DMS79 (cell line): ENCODE measurements at places on chromosomes 16 and 17.

GRCh38 chr17:27511168-27511883 lies 55.1 kb downstream of the KSR1 start:
- no peak for DNase-seq

DNA sequence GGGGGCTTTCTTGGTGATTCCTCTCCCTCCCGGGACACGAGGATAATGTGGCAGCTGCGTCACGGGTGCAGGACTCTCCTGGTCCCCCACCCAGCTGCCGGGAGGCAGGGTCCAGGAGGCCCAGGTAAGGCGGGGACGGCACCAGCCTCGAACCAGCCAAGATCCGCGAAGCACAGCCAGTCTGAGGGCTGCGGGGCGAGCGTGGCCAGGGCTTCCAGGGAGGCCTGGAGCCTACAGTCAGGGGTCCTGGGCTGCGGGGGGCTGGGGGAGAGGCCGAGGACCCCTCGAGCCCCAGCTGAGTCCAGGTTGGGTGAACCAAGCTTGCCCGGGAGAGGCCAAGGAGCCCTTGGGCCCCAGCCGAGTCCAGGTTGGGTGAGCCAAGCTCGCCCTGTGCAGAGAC lies 10.0 kb downstream of the TPSD1 start:
- DNase-seq: no peak

- DNase-seq: no peak
These were observed 618 bp downstream of the CCDC78 start for GRCh38 chr16:725463-726187.

DNA sequence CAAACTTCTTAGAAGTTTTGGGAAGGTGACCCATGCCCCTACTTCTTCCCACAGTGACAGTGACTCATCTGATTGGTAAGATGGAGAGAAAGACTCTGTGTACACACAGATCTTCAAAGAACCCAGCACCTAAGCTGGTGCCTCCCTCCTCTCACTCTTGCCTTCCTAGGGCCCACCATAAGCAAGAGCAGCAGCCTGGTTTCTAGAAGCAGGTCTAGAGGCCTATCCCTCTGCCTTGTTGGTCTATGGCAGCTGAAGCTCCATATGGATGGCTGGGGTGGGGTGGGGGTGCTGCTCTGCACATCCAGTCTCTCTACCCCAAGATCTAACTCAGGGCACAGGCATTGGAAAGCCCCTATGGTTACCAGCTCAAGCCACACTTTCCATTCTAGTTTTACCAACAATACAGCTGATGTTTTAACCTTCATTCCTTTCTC lies 47.5 kb downstream of the STAT3 start:
- DNase-seq: no peak

DNA sequence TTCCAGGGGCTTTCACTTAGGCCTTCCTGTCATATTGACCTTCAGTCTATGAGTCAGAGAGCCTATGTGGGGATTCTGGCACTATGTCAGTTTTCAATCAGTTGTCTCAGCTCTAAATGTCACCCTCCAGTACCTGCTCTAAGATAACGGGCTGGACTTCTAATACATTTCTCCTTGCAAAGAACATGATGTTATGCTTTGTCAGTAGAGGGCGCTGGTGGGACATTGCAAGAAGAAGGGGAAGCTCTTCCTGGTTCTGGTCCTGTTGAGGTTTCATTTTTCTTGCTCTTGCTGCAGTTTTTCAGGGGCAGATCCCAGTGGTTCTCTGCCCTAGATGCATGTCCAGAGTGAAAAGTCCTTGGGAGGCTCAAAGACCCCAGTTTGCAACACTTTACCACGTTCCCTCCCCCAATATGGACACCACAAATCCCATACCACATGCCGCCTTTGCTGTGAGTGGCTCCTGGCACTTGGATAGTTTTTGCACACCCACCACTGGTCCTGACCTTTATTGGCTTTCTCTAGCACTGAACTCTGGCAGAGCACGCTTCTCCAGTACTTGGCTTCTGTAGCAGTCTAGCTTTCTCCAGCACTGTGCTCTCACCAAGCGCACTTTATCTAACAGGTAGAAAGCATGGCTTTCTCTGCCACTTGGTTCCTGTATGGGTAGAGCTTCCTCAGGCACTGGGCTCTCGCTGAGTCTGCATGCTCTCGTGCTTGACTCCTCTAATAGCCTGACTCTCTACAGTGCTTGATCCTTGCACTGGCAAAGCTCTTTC lies 49.0 kb downstream of the BCL7C start:
- DNase-seq: peak; percentile 71

DNA sequence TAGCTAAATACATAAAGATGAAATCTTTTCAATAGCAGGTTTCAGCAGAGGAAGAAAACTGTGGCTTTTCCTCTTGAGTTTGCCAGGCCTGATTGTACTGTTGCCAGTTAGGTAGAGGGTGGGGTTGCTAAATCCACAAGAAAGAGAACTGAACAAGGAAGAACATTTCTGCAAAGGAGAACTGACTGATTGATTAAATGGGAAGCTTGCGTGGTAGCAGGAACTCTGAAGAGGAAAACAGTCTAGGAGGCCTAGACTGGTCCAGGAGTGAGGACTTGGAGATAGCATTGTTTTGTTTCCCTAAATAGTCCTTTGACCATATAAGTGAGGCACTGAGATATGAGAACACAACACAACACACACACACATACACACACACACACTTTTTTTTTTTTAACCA lies 18.8 kb downstream of the LRRC36 start:
- no peak for DNase-seq

GRCh38 chr16:11743308-11744074 lies 834 bp upstream of the TXNDC11 start:
- DNase-seq: no peak

DNA sequence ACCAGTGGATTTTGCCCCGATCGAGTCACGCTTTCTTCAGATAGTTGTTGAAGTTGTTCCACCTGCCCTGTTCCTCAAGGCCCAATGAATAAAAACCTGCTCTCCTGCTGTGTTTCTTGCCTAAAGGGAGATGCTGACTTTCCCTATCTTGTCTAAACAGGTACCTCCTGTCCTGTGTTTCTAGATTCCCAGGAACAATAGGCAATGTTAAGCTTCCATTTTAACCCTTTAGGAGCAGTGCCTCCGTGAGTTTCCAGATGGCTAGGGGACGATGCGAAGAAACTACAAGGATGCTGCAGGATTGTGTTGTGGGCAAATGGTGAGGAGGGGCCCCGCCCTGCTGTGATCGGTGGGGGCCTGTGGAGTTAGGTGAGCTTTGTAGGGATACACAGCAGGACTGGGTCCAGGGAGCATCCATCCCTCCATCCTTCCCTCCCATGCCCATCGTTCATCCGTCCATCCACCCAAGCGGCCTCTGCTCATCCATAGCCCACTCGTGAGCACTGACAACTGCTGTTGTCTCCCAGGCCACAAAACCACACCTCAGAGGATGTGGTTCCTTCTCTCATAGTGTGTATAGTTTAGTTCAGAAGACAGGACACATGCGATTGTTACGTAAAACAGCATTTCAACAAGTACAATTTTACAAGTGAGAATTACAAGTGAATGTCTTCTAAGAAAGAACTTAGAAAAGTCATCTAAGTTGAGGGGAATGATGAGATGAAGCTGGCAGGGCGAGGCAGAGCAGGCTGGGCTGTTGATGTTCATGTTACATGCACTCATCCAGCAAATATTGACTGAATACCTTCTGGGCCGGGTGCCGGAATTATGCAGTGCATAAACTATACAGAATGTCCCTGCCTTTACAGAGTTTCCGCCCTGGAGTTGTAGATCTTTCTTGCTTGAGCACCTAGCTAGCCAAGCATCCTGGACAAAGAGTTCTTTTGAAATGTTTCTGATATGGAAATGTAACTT lies 5.2 kb downstream of the ARSG start:
- no peak for DNase-seq

DNA sequence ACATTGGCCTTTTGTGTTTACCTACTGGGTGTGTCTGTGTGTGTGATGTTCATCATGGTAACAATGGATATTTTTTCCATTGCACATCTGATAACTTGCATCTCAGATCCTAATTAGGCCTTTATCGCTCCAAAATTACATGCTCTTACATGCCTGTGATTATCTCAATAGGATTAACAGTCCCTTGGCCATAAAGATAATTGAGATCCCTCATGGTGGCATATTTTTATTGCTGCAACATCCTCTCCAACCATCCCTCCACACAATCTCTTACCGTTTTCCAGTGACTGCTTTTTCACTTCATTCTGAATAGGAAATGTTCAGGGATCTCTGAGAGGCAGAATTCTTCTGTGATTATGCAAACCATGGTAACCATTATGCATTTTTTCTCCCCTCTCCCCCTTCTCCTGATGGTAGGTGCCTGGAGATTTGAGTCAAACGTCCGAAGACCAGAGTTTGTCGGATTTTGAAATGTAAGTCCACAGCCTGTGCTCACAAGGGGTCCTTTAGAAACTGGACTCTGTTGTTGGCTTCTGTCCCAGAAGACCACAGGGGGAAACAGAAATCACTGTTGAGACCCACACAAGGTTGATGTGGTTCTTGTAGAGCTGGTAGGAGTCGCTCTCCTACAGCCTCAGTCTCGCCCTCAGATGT lies 405.5 kb downstream of the CPPED1 start:
- no peak for DNase-seq

DNA sequence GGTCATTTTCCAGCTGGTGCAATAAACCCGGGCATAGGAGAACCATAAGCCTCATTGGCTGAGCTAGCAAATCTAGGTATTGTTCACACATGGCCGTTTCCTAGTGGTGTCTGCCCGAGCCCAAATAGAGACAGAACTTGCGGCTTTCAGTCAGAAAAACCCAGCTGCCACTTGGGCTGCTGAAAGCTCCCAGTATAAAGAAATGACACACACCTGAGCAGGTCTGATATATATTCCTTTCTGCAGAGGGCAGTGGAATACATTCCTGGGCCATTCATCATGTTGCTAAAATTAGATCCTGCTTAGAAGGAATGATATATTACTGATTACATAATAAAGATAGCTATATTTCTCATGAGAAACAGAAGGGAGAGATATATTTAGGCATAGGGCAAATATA lies 83.9 kb upstream of the IRX5 start:
- DNase-seq: no peak

DNA sequence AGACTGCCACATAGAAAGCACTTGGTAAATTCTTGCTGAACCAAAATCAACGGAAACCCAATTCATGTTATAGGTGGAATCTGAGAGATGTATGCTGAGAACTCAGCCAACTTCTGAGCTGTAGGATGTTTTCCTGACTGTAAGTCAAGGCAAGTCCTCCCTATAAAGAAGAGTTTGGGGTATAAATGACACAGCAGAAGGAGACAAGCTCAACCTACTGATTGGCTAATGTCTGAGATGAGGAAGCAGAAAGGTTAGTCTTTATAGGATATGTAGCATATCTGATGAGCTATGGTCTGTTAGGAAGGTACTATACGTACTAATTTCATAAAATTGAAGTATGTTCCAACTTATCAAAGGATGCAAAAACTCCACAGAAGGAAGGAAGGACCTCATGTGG lies 99.5 kb downstream of the XYLT1 start:
- DNase-seq: no peak

DNA sequence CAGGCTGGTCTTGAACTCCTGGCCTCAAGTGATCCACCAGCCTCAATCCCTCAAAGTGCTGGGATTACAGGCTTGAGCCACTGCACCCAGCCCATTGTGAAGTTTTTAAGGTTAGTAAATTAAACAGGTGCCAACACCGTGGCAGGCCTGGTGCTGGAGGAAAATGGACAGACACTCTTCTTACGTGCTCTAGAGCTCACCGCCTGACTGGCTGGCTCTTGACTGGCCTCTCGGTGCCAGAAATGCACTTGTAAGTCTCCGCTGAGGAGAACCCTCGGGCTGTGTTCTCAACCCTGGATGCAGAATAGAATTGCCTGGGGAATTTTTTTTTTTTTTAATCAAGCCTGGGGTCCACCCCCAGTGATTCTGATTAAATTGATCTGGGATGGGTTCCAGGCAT lies 10.3 kb upstream of the HAS3 start:
- DNase-seq: peak; percentile 70

DNA sequence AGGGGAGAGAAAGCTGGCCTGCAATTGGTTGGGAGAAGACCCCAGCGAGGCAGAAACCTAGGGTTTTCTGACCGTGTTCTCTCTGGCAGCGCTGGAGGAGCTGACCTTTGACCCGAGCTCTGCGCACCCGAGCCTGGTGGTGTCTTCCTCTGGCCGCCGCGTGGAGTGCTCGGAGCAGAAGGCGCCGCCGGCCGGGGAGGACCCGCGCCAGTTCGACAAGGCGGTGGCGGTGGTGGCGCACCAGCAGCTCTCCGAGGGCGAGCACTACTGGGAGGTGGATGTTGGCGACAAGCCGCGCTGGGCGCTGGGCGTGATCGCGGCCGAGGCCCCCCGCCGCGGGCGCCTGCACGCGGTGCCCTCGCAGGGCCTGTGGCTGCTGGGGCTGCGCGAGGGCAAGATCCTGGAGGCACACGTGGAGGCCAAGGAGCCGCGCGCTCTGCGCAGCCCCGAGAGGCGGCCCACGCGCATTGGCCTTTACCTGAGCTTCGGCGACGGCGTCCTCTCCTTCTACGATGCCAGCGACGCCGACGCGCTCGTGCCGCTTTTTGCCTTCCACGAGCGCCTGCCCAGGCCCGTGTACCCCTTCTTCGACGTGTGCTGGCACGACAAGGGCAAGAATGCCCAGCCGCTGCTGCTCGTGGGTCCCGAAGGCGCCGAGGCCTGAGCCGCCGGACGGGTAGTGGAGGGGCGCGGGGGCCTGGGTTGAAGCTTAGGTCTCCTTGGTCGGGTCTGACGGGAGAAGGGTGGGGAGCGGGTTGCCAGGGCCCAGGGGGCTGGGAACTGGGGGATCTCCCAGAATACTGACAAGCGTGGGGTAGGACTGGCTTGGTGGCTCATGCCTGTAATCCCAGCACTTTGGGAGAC lies 7.4 kb upstream of the PYDC1 start:
- DNase-seq: no peak

DNA sequence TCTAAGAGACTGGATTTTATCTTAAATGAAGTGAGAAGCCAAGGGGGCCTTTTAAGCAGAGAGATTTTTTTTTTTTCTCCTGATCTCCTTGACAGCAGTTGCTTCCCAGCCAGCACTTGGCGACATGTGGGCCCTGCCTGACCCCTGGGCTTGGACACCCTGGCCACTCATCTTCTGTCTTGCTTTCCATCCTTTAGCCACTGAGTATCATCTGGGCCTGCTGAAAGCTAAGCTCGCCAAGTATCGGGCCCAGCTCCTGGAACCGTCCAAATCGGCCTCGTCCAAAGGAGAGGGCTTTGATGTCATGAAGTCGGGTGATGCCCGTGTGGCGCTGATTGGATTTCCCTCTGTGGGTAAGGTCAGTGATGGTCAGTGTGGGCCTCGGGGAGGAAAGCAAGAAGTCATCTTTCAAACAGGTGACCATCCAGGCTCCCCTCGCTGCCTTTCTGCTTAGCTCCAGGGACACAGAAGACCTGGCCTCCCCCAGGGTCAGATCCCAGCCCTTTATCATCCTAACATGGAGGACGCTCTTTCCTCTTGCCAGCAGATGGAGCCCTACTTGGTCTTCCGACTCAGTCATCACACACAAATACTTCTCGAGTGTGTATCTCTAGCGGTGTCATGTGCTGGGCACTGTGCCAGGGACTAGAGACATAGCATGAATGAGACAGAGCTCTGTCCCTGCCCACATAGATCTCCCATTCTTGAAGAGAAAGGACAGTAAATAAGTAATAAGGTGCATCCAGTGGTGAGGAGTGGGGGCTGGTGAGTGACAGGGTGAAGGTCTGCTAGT lies 6.1 kb downstream of the DRG2 start:
- DNase-seq: no peak

GRCh38 chr17:27834571-27834970 lies 34.2 kb upstream of the NOS2 start:
- DNase-seq: no peak
